ENCODE measurements at places on chromosomes 2 and 18.

GRCh38 chr2:191078165-191078867 is 64.3 kb upstream of the STAT1 start:
- DNase-seq, result no peak

GRCh38 chr2:239293775-239294430 is 106.9 kb downstream of the HDAC4 start:
- DNase-seq, result no peak

DNA sequence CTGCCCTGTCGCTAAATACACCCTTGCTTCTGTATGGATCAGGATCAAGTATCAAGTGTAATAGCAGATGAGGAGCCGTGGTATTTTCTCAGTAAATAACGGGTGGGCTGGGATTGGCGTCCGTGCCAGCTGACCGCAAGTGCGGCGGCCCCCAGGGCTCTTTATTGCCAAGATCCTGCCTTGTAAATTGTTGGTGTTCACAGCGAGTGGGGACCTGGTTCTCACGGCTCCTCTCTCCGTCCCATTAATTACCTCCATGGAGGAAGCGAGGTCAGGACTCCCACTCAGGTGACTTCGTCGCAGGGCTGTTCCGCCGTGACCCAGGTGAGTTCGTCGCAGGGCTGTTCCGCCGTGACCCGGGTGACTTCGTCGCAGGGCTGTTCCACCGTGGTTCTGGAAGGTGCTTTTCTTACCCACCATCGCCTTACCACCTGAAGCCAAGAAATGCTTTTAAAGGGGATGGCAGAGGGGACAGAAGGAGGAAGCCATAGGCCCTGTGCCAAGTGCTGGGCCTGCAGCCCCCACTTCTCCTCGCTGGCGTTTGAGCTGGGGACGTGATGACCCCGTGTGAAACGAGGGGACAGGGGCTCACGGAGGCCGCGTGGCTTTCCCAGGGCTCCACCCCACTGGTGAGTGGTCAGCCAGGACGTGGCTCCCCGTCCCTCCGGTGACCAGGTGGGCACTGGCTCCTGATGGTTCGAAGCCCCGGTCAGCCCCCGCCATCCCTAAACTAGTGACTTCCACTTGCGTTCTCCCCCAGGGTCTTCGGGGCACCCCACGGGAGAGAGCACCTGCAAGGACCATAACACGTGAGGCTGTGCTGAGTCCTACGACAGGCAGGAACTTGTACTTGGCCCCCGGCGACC is 118.4 kb downstream of the TWIST2 start:
- no peak for DNase-seq

DNA sequence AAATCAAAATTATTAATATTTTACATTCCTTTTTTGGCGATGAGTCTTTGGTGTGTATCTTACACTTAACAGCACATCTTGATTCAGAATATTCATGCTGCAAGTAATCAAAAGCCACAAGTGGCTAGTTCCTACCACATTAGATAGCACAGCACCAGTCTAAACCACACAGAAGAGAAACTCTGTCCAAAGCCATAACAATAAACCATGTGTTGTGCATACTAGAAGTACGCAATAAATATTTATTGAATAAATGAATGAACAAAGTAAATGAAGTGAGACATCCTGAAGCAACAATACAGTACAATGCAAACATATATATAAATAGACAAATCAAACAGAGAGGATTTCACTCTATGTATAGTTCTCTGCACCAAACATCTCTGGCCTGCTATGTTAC is 287.3 kb downstream of the EXOC6B start:
- no peak for DNase-seq

DNA sequence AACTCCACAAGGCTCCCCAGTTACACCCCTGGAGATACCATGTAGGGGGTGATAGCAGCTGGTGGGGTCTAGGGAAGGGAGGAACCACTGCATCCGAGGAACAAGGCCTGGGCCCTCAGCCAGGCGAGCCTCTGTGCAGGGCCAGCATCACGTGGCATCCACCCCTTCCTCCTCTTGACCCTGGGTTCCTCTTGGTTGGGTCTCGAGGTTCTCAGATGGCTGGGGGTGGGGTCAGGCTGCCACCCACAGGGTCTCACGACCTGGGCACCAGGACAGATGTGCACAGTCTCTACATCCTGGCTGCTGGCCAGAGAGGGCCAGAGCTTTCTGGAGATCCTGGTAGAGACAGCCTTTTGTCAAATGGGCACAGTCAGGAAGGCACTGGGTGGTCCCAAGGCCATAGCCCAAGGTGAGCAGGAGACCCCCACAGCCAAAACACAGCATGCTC is 10.4 kb downstream of the HS6ST1 start:
- no peak for DNase-seq

DNA sequence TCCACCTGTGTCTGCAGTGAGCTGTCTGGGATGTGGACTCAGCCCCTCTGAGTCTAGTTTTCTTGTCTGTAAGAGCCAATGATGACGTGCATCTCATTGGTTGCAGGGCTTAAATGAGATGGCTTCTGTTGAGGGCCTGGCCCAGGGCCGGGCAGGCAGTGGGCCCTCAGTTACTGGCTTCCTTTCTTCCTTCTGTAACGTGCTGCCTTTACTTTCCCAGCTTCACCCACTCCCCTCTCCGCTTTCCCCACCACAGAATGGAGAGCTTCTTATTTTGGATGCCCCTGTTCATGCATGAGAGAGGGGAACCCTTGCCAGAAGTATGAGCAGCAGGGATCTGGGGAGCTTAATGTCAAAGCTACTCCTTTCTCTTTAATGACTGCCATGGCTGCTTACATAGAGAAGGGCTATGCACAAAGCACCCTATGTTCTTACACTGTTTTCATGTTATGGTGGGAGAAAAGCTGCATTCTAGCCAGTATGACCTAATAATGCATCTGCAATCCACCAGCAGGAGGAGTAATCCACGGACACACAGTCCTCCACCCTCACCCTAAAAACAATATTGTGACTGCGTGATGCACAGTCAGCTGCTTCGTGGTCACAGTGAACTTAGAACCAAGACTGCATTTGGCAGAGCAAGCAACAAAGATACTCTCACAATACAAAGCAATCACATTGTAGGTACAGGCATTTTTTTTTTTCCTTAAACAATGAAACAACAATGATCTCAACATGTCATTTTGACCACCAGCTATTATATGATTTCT is 37.2 kb downstream of the CREG2 start:
- DNase-seq, result no peak

DNA sequence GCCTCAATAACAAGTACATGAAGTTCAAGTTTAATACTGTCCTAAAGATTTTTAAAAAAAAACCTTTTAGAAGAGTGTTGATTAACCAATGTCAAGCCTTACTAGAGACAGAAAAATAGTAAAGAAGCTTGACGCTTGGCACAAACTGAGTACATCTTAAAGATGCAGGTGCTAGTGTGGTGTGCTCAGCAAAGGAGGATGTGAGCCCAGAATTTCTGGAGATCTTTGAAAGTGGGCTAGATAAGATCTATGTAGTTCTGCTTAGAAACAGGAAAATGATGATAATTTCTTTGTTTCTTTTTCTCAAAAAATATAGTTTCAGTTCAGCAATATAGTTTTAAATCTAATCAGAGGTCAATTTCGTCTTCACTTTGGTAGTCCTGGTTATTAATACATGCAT is 118.3 kb upstream of the KLHL14 start:
- DNase-seq, result no peak

GRCh38 chr2:207531032-207531952 is 1.5 kb downstream of the CREB1 start:
- DNase-seq, result no peak

GRCh38 chr18:13136904-13137669 is 81.5 kb upstream of the LDLRAD4 start:
- no peak for DNase-seq

GRCh38 chr2:118878531-118879149 is 31.2 kb upstream of the EN1 start:
- no peak for DNase-seq

DNA sequence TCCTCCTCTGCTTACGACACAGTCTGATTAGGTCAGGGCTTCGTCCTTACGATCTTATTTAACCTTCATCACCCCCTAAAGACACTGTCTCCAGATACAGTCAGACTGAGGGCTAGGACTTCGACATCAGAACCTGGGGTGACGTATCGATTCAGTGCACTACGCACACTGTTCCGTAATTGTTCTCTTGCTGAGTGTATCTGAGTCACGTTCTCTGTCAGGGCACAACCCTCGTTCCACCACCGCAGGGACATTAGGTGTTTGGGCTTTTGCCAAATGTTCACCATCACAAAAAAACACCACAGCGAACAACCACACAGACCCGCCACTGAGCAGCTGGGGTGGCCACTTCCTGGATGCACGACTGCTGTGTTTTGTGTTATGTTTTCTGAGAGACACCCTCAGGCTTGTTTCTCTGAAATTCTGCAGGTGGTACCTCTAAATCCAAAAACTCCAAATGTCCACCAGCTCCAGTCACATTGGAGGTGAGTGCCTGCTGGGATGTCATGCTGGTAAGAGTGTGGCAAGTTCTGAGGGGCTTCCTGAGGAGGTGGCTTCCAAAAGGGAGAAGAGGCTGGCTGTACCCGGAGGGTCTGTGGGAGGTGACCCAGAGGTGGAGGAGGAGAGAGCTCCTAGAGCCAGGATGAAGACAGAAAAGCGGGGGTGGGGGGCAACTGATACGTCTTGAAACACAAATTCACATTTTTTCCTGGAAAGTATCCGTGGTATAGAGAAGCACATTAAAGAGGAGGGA is 66.6 kb downstream of the ADNP2 start:
- DNase-seq, result no peak

GRCh38 chr2:131105156-131105949 is at the start of gene PLEKHB2:
Gene PLEKHB2 (plus strand): TSS chr2:131105336. CDS start chr2:131120942, 15,606 bp downstream.
- DNase-seq, result peak; percentile 88

GRCh38 chr2:238093181-238094140 is 6.7 kb upstream of the ESPNL start:
- DNase-seq, result no peak

DNA sequence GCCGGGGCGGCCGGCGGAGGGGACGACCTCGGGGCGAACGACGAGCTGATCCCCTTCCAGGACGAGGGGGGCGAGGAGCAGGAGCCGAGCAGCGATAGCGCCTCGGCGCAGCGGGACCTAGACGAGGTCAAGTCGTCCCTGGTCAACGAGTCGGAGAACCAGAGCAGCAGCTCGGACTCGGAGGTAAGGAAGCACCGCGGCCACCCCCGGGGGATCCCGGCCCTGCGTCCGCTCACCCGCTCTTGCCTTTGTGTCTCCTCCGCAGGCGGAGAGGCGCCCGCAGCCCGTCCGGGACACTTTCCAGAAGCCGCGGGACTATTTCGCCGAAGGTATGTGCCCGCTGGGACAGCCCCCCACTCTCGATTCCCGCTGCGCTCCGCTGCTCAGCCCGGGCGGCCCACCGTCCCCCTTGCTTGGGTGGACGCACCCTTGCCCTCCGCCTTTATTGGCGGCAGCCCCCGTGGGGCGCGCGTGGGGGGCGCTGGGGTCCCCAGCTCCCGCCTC is 611 bp downstream of the TCF7L1 start:
- no peak for DNase-seq

DNA sequence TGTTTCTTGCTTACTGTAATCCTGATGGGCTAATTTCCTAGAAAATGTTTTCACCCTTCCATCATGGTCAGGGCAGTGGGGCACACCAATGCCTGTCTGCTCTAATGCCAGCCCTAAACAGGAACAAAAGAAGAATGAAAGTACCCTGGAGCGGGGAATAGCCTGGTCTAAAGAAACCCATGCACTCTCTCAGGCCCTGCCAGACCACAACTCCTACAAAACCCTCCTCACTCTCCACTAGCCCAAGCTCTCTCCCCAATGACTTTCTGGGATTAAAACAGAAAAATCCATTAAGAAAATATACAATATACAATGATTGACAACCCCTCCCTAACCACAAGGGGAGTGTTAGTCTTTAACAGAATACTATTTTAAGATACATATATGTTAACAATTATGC is 67.6 kb downstream of the AAK1 start:
- no peak for DNase-seq

- no peak for DNase-seq
Observed at GRCh38 chr2:147297820-147298219, 547.0 kb upstream of the ACVR2A start.

- no peak for DNase-seq
Observed at GRCh38 chr2:132849118-132849517, 179.1 kb upstream of the LYPD1 start.

- no peak for DNase-seq
Observed at GRCh38 chr2:137672989-137673552, 291.2 kb upstream of the HNMT start.

DNA sequence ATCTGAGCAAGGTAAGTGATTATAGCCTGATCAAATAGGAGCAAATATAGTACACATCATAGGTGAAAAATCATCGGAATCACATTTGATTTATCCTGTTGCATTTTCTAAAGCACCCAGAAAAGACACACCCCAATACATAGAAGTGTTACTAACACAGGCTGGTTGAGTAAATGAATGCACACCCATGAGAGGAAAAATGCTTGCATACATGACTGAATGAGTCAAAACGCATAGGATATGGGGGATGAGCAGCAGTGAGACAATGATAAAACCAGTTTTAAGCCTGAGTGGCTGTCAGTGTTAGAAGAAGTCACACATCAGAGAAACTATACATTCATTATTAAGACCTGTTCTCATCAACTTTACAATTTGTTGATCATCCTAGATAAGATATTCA is 449.6 kb upstream of the CDH20 start:
- no peak for DNase-seq

DNA sequence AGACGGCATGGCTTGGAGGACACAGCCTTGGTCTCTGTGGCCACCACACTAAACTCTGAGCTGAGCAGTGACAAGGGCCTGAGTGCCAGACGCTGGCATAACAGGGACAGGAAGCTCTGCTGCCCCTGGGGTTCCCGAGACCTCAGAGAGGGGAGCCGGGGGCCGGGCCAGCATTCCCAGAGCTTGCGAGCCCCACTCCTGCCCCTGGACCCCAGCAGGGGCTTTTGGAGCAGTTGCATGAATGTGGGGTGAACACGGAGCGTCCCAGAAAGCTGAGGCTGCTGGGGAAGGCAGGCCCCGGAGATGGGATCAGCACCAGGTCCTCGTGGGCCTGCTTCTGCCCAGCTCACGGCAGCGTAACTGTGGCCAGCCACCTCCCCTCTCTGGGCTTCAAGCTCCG is 7.6 kb upstream of the ERFE start:
- no peak for DNase-seq

GRCh38 chr2:205771031-205771430 is 88.7 kb downstream of the NRP2 start:
- DNase-seq, result no peak

- no peak for DNase-seq
Observed at GRCh38 chr2:110735366-110735765, 3.0 kb downstream of the ACOXL start.

GRCh38 chr2:31002537-31003150 is 135.6 kb downstream of the GALNT14 start:
- DNase-seq, result no peak

GRCh38 chr2:127081826-127082633 is 24.9 kb downstream of the BIN1 start:
- peak; percentile 37 for DNase-seq

- DNase-seq, result no peak
Observed at GRCh38 chr2:65729246-65729645, 296.8 kb upstream of the SPRED2 start.

GRCh38 chr2:229775614-229776313 is 61.4 kb upstream of the DNER start:
- DNase-seq, result no peak

- DNase-seq, result no peak
Observed at GRCh38 chr18:58226429-58226828, 182.4 kb downstream of the NEDD4L start.

- DNase-seq, result no peak
Observed at GRCh38 chr2:43469094-43469493, 126.7 kb downstream of the THADA start.
